ENCODE measurements at places on chromosomes 3 and 15. TPM values are rescaled to one million over a fixed set of nuclear protein-coding genes. Genes with fewer than 3 reads are reported as not detected.

The ALDH1A2 gene
- total RNA-seq: 28.4 TPM

The XYLB gene
- 5.8 TPM for total RNA-seq

The CHRD gene
- total RNA-seq: 6.7 TPM

The FILIP1L gene
- 27.8 TPM for total RNA-seq

The UBAP1L gene
- 4.7 TPM for total RNA-seq

The KCNAB1 gene
- 0.82 TPM for total RNA-seq

The WDR82 gene
- 61.0 TPM for total RNA-seq

The ROBO1 gene
- total RNA-seq: 26.7 TPM

The ATP13A5 gene
- total RNA-seq: 1.1 TPM

The FAM219B gene
- total RNA-seq: 88.4 TPM

The CNTN4 gene
- total RNA-seq: 30.7 TPM

The MRPL46 gene
- total RNA-seq: 22.4 TPM

The MEF2A gene
- total RNA-seq: 140 TPM

The ROPN1 gene
- not detected for total RNA-seq

The GCSAM gene
- total RNA-seq: 0.97 TPM

The GATA2 gene
- total RNA-seq: 37.0 TPM

The GOLGA8O gene
- total RNA-seq: 3.2 TPM

The UCN2 gene
- total RNA-seq: not detected

The CHRNA3 gene
- total RNA-seq: not detected

The ZNF620 gene
- total RNA-seq: 10.7 TPM

The CEMIP gene
- total RNA-seq: 3.6 TPM

The MOBP gene
- total RNA-seq: 0.14 TPM

The CCRL2 gene
- 20.6 TPM for total RNA-seq

The SLC6A20 gene
- total RNA-seq: 10.2 TPM

The GOLGA6A gene
- total RNA-seq: 0.14 TPM

The C3orf80 gene
- total RNA-seq: 3.3 TPM

The GOLGA6L7 gene
- total RNA-seq: not detected

The FNDC3B gene
- total RNA-seq: 175 TPM

The RASGRP1 gene
- total RNA-seq: 2.5 TPM

The SLC28A2 gene
- total RNA-seq: 1.5 TPM

The ADAMTSL3 gene
- 58.2 TPM for total RNA-seq

The RAB6B gene
- total RNA-seq: 5.1 TPM

The CCR3 gene
- 0.88 TPM for total RNA-seq

The GOLGA8H gene
- 1.6 TPM for total RNA-seq

The SI gene
- total RNA-seq: not detected

The SV2B gene
- total RNA-seq: 2.8 TPM

The NAALADL2 gene
- total RNA-seq: 46.7 TPM

Measured in lung (tissue), 17 donors.